GM23248 (cell line): ENCODE measurements at places on chromosomes 5 and 9. TPM values are rescaled to one million over a fixed set of nuclear protein-coding genes. Genes with fewer than 3 reads are reported as not detected.

The SLC6A7 gene
- not detected in 2 replicates for total RNA-seq

The DNAH5 gene
- total RNA-seq = 0.13 and 1.4 TPM in 2 replicates

The SLC4A9 gene
- not detected in 2 replicates for total RNA-seq

The SH3PXD2B gene
- 19.8 and 20.7 TPM in 2 replicates for total RNA-seq

The XRCC4 gene
- 3.4 and 11.5 TPM in 2 replicates for total RNA-seq
